ENCODE measurements at places on chromosomes 5 and 9. TPM values are rescaled to one million over a fixed set of nuclear protein-coding genes. Genes with fewer than 3 reads are reported as not detected.

GRCh38 chr5:145982572-145983318, 46.4 kb downstream of the SH3RF2 start:
- H3K27me3 ChIP-seq, result no peaks in the 10 kb centered on the region
- H3K4me3 ChIP-seq, result no peak overlapping the region
- no peaks in the 10 kb centered on the region for H3K36me3 ChIP-seq
- peak overlapping the region; percentile 56 for H3K27ac ChIP-seq
- DNase-seq, result no peak

- no peak for DNase-seq
- H3K4me1 ChIP-seq, result no peaks in the 10 kb centered on the region
- H3K4me3 ChIP-seq, result no peak overlapping the region
- no peaks in the 10 kb centered on the region for H3K36me3 ChIP-seq
- H3K27ac ChIP-seq, result no peak overlapping the region
These were observed 113.8 kb upstream of the ZNF608 start for GRCh38 chr5:124860291-124860655.

DNA sequence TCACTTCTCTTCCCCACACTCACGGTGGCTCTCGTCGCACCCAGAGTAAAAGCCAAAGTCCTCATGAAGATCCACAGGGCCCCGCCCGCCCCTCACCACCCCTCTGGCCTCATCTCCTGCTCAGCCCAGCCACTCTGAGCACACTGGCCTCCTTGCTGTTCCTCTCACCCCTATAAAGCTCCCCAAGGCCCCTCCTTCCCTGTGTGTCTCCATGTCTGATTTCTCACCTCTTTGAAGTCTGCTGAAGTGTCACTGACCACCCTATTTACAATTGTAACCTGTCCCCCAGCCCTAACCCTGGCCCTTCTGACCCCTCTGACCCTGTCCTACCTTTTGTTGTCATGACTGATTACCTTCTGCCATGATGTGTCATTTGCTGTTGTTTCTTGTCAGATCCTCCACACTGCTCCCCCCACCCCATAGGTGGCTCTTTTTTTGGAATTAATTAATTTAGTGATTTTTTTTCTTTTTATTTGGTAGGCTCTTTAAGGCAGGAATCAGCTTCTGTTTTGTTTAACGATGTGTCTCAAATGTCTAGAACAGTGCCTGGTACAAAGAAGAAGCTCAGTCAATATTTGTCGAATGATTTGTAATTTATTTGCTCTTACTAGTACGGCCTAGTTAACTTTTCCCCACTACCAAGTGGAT, 90.2 kb downstream of the IQGAP2 start:
- H3K4me3 ChIP-seq, result no peak overlapping the region
- H3K4me1 ChIP-seq, result no peaks in the 10 kb centered on the region
- no peaks in the 10 kb centered on the region for H3K36me3 ChIP-seq
- no peak overlapping the region for H3K27ac ChIP-seq
- no peak for DNase-seq

GRCh38 chr5:32261198-32261597, 51.5 kb downstream of the MTMR12 start:
- H3K4me1 ChIP-seq, result no peaks in the 10 kb centered on the region
- peak overlapping the region; percentile 36 for H3K27ac ChIP-seq
- no peaks in the 10 kb centered on the region for H3K36me3 ChIP-seq
- H3K27me3 ChIP-seq, result no peaks in the 10 kb centered on the region
- no peak overlapping the region for H3K4me3 ChIP-seq
- no peak for DNase-seq

GRCh38 chr5:55507574-55507973, 27.2 kb downstream of the PLPP1 start:
- no peak overlapping the region for H3K27ac ChIP-seq
- H3K27me3 ChIP-seq, result no peaks in the 10 kb centered on the region
- no peaks in the 10 kb centered on the region for H3K36me3 ChIP-seq
- no peaks in the 10 kb centered on the region for H3K4me1 ChIP-seq
- DNase-seq, result no peak

GRCh38 chr5:3489239-3489843, 106.3 kb upstream of the IRX1 start:
- no peak overlapping the region for H3K4me3 ChIP-seq
- no peaks in the 10 kb centered on the region for H3K27me3 ChIP-seq
- no peak for DNase-seq
- no peak overlapping the region for H3K27ac ChIP-seq
- no peaks in the 10 kb centered on the region for H3K36me3 ChIP-seq

GRCh38 chr9:12815888-12816287, 41.1 kb downstream of the LURAP1L start:
- H3K4me1 ChIP-seq, result peaks cover 7% of the 10 kb centered on the region
- DNase-seq, result no peak
- no peak overlapping the region for H3K4me3 ChIP-seq

DNA sequence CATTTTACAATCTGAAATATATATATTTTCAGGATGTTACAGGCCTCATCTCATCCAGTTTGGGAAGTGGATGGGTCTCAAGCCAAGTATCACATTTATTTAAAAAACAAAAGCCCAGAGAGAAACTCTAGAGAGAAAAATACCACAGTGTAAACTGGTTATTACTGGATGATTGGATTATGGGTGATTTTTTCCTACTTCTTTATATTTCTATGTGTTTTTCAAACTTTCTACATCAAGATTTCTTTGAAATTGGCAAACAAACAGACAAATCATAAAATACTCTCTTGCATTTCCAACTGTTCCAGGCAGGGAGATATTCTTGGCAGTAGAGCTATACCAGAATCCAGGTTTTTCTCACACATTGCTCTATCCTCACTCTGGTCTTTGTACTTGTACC, 116.0 kb upstream of the SMIM23 start:
- H3K36me3 ChIP-seq, result no peaks in the 10 kb centered on the region
- H3K4me1 ChIP-seq, result no peaks in the 10 kb centered on the region
- H3K4me3 ChIP-seq, result no peak overlapping the region
- H3K27me3 ChIP-seq, result no peaks in the 10 kb centered on the region
- no peak overlapping the region for H3K27ac ChIP-seq

DNA sequence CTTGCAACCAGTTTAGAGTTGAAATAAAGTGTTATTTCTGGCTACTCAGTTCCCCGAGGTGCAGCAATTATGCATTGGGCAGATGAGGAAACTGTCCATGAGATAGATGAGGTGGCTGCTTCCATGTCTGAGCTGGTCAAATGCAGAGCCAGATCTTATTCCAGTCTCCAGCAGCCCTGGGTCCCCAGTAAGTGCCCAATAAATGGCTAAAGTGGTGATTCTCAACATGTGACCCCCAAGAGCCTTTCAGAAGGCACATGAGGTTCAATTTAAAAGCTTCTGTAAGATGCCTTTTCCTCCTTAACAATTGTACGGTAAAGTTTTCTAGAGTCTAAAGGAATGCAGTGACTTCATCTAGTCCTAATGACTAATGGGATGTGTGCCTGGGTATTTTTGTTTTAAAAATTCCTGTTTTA, 17.5 kb downstream of the ATOX1 start:
- H3K4me3 ChIP-seq, result no peak overlapping the region
- H3K36me3 ChIP-seq, result no peaks in the 10 kb centered on the region
- no peaks in the 10 kb centered on the region for H3K4me1 ChIP-seq
- DNase-seq, result no peak
- no peaks in the 10 kb centered on the region for H3K27me3 ChIP-seq

DNA sequence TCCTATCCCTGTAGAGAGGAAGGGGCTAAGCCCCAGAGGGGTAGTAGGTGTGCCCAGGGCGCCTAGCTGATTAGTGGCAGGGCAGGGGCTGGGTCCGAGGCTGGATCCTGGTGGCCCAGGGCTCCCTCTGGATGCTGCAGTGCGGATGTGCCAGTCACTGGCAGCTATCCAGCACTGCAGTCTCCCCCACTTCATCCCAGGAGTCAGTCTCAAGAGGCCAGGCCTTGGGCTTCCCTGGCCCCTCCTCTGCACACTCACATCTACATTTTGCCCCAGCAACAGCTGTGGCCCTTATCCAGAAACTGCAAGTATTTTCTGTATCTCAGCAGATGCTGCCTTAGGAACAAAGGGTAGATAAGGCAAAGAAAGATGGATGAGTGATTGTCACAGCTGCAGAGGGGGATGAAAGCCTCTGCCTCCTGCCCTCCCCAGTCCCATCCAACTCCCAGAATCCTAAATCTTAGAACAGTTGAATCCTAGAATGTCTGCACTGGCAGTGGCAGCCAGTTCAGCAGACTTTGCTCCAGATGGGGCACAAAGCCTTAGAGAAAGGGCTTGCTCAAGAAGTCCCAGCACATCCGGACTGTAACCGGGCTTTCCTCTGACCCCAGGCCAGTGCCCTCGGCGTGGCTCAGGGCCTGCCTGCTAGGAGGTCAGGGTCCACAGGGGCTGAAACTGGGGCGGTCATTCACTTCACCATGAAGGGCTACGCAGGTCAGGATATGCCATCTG, 1.6 kb downstream of the ANXA6 start:
- peaks cover 13% of the 10 kb centered on the region for H3K4me1 ChIP-seq
- peak overlapping the region; percentile 93 for H3K27ac ChIP-seq
- no peaks in the 10 kb centered on the region for H3K36me3 ChIP-seq

- H3K27me3 ChIP-seq, result no peaks in the 10 kb centered on the region
- no peak overlapping the region for H3K4me3 ChIP-seq
- no peaks in the 10 kb centered on the region for H3K4me1 ChIP-seq
- H3K27ac ChIP-seq, result no peak overlapping the region
- DNase-seq, result no peak
- H3K36me3 ChIP-seq, result no peaks in the 10 kb centered on the region
These were observed 101.4 kb upstream of the FSTL4 start for GRCh38 chr5:133713751-133714150.

- no peaks in the 10 kb centered on the region for H3K36me3 ChIP-seq
- DNase-seq, result no peak
- no peaks in the 10 kb centered on the region for H3K4me1 ChIP-seq
- no peak overlapping the region for H3K27ac ChIP-seq
These were observed 28.5 kb downstream of the RHOBTB3 start for GRCh38 chr5:95759634-95760033.

GRCh38 chr9:72371151-72371550, 6.1 kb upstream of the ZFAND5 start:
- no peak overlapping the region for H3K4me3 ChIP-seq
- H3K27me3 ChIP-seq, result no peaks in the 10 kb centered on the region
- no peaks in the 10 kb centered on the region for H3K36me3 ChIP-seq
- no peak overlapping the region for H3K27ac ChIP-seq
- DNase-seq, result no peak
- H3K4me1 ChIP-seq, result no peaks in the 10 kb centered on the region

DNA sequence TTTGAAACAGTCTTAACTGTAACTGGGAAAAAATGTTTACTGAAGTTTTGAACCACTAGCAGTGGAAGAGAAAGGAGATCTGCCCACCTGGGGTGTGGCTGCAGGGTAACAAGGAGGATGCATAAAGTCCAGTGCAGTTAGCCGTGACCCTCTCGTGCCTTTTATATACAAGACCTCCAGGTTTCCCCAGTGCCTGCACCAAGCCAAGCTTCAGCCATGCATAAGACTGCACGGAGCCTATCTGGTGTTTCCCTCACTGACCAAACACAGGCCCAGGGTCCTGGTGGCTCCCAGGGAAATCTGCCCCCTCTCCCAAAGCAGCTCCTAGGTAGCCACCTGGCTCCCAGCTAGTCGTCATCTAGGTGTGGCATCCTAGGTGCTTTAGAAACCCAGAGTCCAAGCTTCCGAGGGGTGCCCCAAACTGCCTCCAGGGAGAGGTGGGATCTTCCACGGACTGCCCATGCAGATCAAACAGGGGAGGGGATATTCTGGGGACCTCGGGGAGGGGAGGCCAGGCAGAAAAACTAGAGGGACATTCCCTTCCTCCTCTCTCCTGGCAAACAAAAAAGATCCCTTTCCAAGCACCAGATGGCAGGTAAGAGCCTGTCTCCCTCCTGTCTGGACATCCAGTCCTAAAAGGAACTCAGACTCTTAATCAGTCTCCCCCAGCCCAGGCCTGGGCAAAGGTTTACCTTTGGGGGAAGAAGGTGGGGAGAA, 2.7 kb downstream of the SHB start:
- H3K27me3 ChIP-seq, result no peaks in the 10 kb centered on the region
- H3K4me3 ChIP-seq, result peak overlapping the region; percentile 85
- H3K4me1 ChIP-seq, result no peaks in the 10 kb centered on the region
- no peak for DNase-seq
- H3K36me3 ChIP-seq, result no peaks in the 10 kb centered on the region

DNA sequence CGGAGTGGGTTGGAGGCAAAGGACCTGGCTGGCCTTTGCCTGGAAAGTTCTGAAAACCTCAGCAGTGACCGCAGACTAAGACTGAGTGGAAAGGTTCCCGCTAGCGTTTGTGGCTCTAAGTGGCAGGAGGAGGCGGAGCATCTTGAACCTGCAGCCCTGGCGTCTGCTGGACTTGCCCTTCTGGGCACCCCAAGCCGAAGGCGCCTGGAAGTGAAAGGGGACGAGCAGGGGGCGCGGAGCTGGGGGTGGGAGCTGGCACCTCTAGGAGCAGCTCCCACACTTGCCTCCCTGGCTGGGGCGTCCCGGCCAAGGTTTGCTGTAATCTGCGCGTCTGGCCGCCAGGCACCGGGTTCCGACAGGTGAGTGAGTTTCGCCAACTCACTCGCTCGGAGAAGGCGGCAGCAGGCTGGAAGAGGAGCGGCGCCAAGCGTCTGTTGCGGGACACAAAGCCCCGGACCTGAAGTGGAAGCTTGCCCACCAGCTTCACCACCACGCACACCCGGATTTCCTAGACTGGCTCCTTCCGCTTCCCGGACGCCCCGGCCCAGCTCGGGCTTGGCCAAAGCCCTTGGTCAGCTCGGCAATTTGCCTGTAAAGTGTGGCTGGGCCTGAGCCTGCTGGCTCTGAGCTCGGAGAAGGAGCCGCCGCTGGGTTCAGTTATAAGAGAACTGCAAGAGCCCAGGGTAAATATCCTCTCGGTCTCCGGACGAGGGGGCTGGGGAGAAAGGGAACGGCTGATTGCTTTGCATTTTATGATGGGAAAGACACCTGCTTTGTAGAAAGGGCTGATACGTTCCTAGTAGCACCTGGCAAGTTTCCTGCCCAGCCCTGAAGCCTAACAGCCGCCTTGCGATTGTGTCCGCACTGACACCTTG, at the start of gene GNA14:
Gene GNA14, minus strand, starts transcription at position 89 of the 875 bp plus-strand sequence. CDS start 529 bp downstream, outside the sequence.
- H3K4me1 ChIP-seq, result no peaks in the 10 kb centered on the region
- no peaks in the 10 kb centered on the region for H3K27me3 ChIP-seq
- peak within 1 kb of the TSS; percentile 56 for H3K4me3 ChIP-seq
- DNase-seq, result peak; percentile 23
- peak within 1 kb of the TSS; percentile 62 for H3K27ac ChIP-seq

DNA sequence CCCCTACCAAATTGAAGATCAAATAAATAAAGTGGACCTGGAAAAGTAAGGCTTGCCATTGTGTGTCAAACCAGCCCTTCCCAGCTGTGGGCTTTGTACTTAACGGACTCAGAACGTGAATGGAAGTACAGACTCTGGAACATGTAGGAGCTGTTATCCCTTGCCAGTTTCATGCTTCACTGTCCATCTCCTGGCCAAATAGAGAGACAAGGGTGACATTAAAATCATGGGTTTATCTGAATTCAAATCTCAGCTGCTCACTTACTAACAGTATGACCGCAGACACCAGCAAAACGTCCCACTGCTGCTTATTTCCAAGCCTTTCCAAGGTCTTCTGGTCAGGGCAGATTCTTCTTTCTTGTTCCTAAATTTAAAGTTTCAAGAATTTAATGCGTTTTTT, 52.2 kb downstream of the EXOSC2 start:
- H3K36me3 ChIP-seq, result no peaks in the 10 kb centered on the region
- DNase-seq, result no peak
- no peak overlapping the region for H3K4me3 ChIP-seq

Gene CDC20B
- total RNA-seq, result not detected

Gene FER
- total RNA-seq, result 24.3 TPM

Gene PKN3
- total RNA-seq, result 8.5 TPM

Gene ACTBL2
- not detected for total RNA-seq

Gene CLIC3
- not detected for total RNA-seq

Gene OR1Q1
- not detected for total RNA-seq

Gene SPATA31A3
- not detected for total RNA-seq

Gene IQGAP2
- 44.6 TPM for total RNA-seq

Gene AK8
- total RNA-seq, result 0.66 TPM

Gene FOXD4L5
- total RNA-seq, result 0.29 TPM

Gene NUDT12
- total RNA-seq, result 31.0 TPM

Gene IFNA13
- total RNA-seq, result not detected

Gene PDGFRB
- 53.7 TPM for total RNA-seq

Data from breast epithelium (tissue), 4 donors.